ENCODE measurements at places on chromosomes 4 and X.
A peak's percentile ranks its signal among the peaks of the same experiment; 100 is the strongest.

DNA sequence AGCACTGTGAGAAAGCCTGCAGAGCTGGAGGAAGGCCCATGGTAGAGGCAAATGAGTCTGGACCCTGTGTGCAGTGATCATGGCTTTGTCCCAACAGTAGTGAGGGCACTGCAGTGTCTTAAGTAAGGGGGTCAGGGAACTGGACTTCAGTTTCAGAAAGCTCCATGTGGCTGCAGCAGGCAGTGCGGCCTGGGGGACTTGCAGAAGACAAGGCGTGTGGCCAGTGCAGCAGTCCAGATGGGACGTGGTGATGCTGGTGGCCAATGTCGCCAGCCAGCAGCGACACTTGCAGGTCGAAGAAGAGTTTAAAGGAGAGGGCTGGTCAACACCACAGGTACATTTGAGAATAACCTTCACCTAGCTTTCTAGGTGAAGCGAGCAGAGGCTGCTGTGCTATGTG is 113.4 kb downstream of the ZNF827 start:
- DNase-seq = no peak

DNA sequence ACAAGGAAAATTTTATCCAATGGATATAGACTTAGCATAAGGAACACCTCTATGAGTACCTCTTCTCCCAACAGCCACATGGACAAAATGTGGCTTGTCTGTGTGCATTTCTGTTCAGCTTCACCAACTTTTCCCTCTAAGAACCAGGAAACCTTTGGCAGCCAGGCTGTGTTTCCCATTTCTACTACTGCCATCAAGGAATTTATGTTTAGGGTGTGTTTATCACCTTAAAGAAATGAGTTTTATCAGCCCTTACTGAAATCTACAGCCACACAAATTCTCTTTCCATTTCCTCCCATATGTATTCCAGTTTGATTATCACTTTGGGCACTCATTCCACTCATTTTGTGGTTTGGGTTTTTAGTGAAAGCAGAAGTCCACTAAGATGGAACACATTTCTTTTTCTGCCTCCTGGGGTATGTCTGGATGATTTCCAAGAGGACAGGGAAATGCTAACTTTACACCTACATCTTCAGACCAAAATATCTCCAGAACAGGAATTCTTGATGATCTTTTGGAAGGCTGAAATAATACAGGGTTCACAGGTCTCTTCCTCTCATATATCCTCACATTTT is 82.6 kb upstream of the MAOA start:
- no peak for DNase-seq

DNA sequence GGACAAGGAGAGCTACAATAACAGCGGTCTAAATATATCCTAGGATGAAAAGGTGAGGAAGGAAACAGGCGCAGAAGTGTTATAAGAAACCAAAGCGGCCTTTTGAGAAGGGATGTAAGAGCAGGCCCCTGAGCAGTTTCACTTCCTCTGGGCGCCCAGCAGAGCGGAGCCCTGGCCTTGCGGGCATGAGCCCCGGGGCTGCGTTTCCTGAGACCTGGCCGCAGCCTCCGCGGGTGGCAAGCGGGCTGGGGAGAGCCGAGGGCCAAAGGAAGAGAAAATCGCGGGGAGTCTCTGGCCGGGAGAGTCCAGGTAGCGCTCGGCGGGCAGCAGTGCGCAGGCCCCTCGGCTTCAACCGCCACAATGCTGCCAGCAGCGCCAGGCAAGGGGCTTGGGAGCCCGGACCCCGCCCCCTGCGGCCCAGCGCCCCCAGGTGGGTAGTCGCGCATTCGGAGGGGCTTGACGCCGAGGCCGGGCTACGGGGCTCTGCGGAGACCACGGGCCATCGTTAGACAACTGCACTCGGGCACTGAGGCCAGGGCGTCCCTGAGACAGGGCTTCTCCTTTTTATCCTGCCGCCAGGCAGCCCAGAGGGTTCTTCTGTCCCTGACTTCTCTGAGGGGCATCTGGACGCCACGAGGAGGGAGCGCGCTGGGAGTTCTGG is at the start of gene BANK1:
Gene BANK1 (plus strand): TSS at position 210 of the 661 bp plus-strand sequence. CDS start 151 bp downstream, at position 361.
- no peak for DNase-seq

DNA sequence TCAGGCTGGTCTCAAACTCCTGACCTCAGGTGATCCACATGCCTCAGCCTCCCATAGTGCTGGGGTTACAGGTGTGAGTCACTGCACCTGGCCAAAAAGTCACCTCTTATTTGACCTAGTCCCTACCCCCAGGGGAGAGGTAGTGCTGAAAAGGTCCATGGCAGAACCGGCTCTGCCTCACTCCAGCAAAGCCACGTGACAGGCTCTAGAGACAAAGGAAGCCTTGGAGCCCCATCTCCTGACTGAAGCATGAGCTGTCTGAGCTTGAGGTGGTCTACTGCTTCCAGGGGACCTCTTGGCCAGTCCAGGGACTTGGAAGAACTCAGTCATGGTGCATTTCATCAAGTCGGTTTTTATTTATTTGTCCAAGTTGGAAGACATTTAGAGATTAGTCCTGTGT is 52.5 kb upstream of the ZNF518B start:
- DNase-seq = no peak

- DNase-seq = no peak
Measured at GRCh38 chr4:86531440-86531839, 62.7 kb upstream of the PTPN13 start.

GRCh38 chrX:151488677-151489076 is 74.8 kb upstream of the PASD1 start:
- DNase-seq = no peak

DNA sequence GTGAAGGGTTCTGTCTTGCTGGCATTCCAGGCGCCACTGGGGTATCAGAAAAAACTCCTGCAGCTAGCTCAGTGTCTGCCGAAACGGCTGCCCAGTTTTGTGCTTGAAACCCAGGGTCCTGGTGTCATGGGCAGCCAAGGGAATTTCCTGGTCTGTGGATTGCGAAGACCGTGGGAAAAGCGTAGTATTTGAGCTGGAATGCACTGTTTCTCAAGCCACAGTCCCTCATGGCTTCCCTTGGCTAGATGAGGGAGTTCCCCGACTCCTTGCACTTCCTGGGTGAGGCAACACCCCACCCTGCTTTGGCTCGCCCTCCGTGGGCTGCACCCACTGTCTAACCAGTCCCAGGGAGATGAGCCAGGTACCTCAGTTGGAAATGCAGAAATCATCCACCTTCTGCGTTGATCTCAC is 40.1 kb downstream of the NOP14 start:
- DNase-seq = no peak

DNA sequence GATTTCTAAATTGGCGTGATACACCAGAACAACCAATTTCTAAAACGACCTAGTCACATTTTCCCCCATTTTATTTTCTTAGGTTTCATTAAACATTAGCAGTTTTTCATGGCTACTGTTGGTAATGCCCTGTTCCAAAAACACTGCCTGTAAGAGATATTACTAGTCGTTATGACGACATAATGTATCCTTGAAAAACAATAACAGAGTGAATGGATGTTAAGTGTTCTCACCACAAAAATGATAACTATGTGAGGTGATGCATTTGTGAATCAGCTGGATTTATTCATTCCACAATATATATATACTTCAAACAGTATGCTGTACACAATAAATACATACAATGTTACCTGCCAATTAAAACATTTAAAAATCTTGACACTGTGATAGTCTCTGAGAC is 1147.6 kb upstream of the PCDH10 start:
- DNase-seq = peak; percentile 22

DNA sequence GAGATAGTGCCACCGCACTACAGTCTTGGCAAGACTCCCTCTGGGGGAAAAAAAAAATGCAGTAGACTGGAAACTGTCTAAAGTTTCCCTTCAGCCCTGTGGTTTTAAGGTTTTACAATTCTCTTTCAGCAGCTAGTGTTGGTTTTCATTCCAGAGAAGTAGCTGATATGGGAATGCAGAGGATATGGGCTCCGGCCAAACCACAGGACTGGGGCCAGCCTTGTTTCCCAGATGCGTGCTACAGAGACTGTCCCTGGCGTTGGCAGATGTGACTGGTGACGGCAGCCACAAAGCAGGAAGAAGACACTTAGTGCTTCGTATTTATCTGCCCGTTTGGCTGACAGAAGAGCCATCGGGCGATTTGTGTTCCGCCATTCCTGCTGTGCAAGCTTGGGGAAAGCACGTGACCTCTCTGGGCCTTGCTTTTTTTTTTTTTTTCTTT is 43.2 kb downstream of the ZBTB49 start:
- peak; percentile 39 for DNase-seq

- no peak for DNase-seq
Measured at GRCh38 chrX:10949541-10949940, 161.6 kb upstream of the HCCS start.

DNA sequence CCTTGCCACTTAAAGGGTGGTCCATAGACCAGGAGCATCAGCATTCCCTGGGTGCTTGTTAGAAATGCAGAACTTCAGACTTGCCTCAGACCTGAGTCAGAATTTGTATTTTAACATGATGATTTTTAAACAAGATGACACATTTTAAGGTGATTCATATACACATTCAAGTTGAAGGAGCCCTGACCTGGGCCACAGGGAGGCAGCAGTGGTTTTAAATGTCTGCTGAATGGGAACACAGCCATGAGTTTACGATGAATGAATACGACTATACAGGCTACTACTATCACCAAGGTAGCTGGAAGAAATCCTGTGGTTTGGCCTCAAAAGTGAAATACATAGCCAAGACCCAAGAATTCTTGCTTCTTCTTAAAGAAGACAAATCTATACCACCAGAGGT is 2.9 kb downstream of the HDAC8 start:
- DNase-seq = peak; percentile 67
